ENCODE measurements at places on chromosomes 5 and 9.

GRCh38 chr9:137723783-137724445, 105.1 kb downstream of the EHMT1 start:
- DNase-seq, result no peak

GRCh38 chr5:156815988-156816599, 34.0 kb upstream of the PPP1R2B start:
- DNase-seq, result peak; percentile 11

GRCh38 chr5:168585119-168585856, 6.1 kb upstream of the PANK3 start:
- no peak for DNase-seq

GRCh38 chr9:133841167-133841812, 103.1 kb upstream of the SARDH start:
- DNase-seq, result no peak

- DNase-seq, result no peak
Measured at GRCh38 chr9:83656032-83656680, 33.2 kb downstream of the IDNK start.

GRCh38 chr9:117835798-117836197, 131.6 kb downstream of the TLR4 start:
- DNase-seq, result no peak

- DNase-seq, result no peak
Measured at GRCh38 chr9:87713278-87713987, 12.5 kb upstream of the CTSL start.

- no peak for DNase-seq
Measured at GRCh38 chr5:121199216-121199999, 652.3 kb upstream of the FTMT start.

- DNase-seq, result no peak
Measured at GRCh38 chr9:99748266-99748665, 73.4 kb upstream of the NR4A3 start.
